ENCODE measurements at places on chromosomes 6 and 20.

- peak; percentile 33 for DNase-seq
Observed at GRCh38 chr6:52284131-52284459, 447 bp downstream of the MCM3 start.

DNA sequence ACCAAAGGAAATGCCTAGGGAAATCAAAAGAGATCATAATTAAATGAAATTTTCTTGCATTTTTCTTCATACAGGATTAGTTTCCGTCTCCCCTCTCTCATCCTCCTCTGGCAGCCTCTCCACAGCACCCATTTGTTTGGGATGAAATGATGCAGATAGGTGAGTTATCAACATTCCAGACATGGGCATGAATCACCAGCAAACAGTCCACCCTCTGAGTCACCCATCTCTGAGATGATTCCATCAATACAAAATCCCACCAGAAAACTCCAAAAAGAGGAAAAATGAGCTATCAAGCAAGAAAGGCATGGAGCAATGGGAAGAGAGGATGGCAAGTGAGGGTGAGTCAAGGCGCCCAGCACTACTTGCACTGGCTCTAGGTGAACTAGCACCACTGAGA lies 11.4 kb downstream of the MC3R start:
- DNase-seq: no peak

- no peak for DNase-seq
Observed at GRCh38 chr6:148497717-148498116, 155.1 kb downstream of the SASH1 start.

GRCh38 chr6:99145738-99146137 lies 198.0 kb upstream of the FBXL4 start:
- DNase-seq: no peak

GRCh38 chr20:23147964-23148730 lies 62.0 kb upstream of the CD93 start:
- DNase-seq: peak; percentile 54

GRCh38 chr20:8740265-8740664 lies 328.6 kb upstream of the PLCB4 start:
- DNase-seq: no peak

DNA sequence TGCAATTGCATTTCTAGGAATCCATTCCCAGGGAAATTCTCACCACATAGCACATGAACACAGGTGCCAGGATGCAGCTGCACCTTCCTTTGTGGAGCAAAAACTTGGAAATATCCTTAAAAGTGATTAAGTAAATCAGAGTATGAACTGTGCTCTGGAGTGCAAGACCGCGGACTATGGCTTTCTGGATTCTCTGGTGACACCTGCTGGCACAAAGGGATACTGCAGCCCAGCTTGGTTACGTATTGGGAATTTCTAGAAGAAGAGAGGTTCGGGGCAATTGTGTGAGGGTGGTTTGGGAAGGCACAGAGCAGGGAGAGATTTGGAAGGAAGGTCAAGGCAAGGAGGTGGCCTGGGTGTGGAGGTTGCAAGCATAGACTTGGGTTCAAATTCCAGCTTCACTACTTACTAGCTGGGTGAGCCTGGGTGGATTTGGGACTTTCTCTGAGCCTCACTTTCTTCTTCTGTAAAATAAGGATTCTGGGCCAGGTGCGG lies 15.9 kb upstream of the PEDS1 start:
- peak; percentile 40 for DNase-seq

GRCh38 chr6:127026247-127026646 lies 92.2 kb upstream of the RSPO3 start:
- DNase-seq: no peak

- no peak for DNase-seq
Observed at GRCh38 chr6:167698540-167698939, 128.2 kb upstream of the AFDN start.

GRCh38 chr6:5446362-5447075 lies 185.2 kb downstream of the FARS2 start:
- DNase-seq: no peak

All from stimulated activated CD8-positive, alpha-beta memory T cell treated with anti-CD3 and anti-CD28 coated beads, Interleukin-7, amount 100 ng/mL, for 48 hours (primary cell).